ENCODE measurements at places on chromosomes 4 and X. TPM values are rescaled to one million over a fixed set of nuclear protein-coding genes. Genes with fewer than 3 reads are reported as not detected.

GRCh38 chr4:793941-794621, 31.8 kb downstream of the CPLX1 start:
- no peak overlapping the region for H3K4me3 ChIP-seq
- peaks cover 58% of the 10 kb centered on the region for H3K27me3 ChIP-seq
- no peaks in the 10 kb centered on the region for H3K4me1 ChIP-seq
- no peak for DNase-seq
- no peaks in the 10 kb centered on the region for H3K36me3 ChIP-seq

GRCh38 chrX:13669246-13669737, 16.4 kb downstream of the TCEANC start:
- H3K4me3 ChIP-seq: peak overlapping the region; percentile 40
- H3K27ac ChIP-seq: peak overlapping the region; percentile 89
- H3K36me3 ChIP-seq: no peaks in the 10 kb centered on the region

DNA sequence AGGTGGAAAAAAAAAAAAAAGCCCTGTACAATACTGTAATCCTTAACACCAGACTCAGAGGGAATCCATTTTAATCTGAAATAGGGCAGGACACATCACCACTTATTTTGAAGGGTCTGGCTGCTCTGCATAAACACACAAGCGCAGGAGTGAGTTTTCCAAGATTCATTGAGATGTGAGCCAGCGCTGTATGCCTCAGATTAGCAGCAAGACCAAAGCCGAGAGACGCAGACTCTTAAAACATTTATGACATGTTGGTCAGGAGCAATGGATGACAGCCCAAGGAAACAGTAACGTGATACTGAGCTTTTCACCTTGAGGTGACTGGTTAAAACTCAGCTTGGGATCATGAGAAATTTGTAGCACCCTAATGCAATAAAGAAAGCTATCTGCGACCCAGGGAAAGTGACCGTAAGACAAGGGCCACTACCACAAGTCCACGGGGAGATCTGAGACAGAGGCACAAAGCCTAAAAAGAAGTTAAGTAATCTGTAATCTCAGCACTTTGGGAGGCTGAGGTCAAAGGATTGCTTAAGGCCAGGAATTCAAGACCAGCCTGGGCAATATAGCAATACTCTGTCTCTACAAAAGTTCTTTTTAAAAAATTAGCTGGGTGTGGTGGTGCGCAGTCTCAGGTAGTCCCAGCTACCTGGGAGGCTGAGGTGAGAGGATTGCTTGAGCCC, 210.6 kb downstream of the COL25A1 start:
- no peaks in the 10 kb centered on the region for H3K4me1 ChIP-seq
- H3K4me3 ChIP-seq: no peak overlapping the region
- no peak overlapping the region for H3K27ac ChIP-seq
- H3K27me3 ChIP-seq: no peaks in the 10 kb centered on the region
- no peak for DNase-seq

- H3K36me3 ChIP-seq: no peaks in the 10 kb centered on the region
- no peak overlapping the region for H3K27ac ChIP-seq
- no peak for DNase-seq
Measured at GRCh38 chrX:39996536-39996935, 101.2 kb downstream of the BCOR start.

GRCh38 chr4:98318521-98318920, 57.3 kb downstream of the RAP1GDS1 start:
- H3K4me3 ChIP-seq: no peak overlapping the region
- peaks cover 13% of the 10 kb centered on the region for H3K4me1 ChIP-seq
- no peaks in the 10 kb centered on the region for H3K27me3 ChIP-seq
- no peaks in the 10 kb centered on the region for H3K36me3 ChIP-seq

The BEX5 gene
- not detected for total RNA-seq
